ENCODE measurements at places on chromosomes 6 and 20. TPM values are rescaled to one million over a fixed set of nuclear protein-coding genes. Genes with fewer than 3 reads are reported as not detected.

- DNase-seq: no peak
Observed at GRCh38 chr6:8212720-8213434, 110.5 kb upstream of the EEF1E1 start.

COL21A1 gene
- under 0.01 TPM for total RNA-seq

GRCh38 chr20:775679-776135 is 7.4 kb upstream of the SLC52A3 start:
- no peak for DNase-seq

- no peak for DNase-seq
Observed at GRCh38 chr20:43138061-43138770, 51.5 kb downstream of the PTPRT start.

- DNase-seq: no peak
Observed at GRCh38 chr6:17062871-17063440, 38.9 kb upstream of the STMND1 start.

DNA sequence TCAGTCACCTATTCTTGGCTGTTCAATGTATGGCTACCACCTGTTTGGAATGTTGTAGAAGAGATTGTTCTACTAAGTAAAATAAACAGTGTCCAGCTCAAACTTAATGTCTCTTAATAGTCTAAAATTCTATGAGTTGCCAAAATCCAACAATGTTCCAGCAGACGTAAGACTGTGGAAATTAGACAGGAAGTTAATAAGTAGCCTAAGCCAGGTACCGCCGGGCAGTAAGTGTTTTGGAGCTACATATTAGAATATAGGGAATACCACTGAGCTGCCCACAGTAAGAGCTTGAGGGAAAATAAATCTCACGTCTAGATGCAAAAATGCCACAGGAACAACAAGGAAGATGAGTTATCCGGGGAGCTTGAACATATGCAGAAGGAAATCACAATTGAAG is 7.8 kb upstream of the MANEA start:
- no peak for DNase-seq
